ENCODE measurements at places on chromosomes 12 and 14. TPM values are rescaled to one million over a fixed set of nuclear protein-coding genes. Genes with fewer than 3 reads are reported as not detected.

DNA sequence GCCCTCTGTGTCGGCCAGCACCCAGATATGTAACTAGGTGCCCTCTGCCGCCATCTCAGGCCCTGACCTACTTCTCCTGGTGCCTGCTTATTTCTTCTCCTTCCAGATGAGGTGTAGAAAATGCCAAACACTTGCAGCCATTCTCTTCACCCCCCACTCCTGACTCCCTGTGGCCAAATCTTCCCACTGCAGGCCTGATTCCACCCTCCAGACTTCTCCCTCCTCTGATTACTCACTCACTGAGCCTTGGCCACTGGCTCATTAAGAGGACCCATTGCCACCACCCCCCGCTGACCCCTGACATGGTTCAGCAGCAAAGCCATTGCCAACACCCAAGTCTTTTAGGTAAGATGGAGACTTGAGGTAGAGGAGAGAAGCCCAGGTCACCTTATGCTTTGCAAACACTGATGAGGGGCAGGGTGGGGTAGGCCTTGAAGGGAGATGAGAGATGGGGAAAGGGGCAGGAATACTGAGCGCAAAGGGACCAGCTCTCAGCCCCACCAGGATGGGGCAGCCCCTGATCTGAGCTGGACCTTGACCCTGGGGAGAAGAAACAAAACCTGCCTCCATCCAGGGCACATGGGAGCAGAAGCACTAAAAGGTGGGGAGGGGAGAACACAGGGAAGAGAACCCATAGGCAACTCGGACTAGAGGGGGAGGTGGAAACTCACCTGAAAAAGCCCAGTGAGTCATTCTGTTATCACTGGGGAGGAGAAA lies 25.1 kb upstream of the ANO2 start:
- no peak for DNase-seq

- no peak for DNase-seq
Measured at GRCh38 chr12:21129351-21129750, 1.6 kb upstream of the SLCO1B1 start.

- no peak for DNase-seq
Measured at GRCh38 chr12:1888923-1889322, 29.5 kb downstream of the CACNA2D4 start.

Gene ATP23
- total RNA-seq = 16.8 TPM

Gene TAS2R13
- 1.0 TPM for total RNA-seq

DNA sequence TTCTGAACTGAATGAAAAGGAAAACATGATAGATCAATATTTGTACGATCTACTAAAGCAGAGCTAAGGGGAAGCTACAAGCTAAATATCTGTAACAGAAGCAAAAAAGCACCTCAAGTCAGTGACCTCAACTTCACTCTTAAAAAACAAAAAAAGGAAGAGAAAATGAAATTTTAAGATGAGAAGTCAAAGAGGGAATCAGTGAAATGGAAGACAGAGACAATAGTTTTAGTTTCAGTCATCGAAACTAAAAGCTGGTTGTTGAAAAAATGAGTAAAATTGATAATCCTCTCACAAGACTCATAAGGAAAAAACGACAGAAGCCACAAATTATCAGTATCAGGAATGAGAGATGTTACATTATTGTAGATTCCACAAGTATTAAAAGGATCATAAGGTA lies 11.9 kb upstream of the SLC2A13 start:
- DNase-seq = no peak

DNA sequence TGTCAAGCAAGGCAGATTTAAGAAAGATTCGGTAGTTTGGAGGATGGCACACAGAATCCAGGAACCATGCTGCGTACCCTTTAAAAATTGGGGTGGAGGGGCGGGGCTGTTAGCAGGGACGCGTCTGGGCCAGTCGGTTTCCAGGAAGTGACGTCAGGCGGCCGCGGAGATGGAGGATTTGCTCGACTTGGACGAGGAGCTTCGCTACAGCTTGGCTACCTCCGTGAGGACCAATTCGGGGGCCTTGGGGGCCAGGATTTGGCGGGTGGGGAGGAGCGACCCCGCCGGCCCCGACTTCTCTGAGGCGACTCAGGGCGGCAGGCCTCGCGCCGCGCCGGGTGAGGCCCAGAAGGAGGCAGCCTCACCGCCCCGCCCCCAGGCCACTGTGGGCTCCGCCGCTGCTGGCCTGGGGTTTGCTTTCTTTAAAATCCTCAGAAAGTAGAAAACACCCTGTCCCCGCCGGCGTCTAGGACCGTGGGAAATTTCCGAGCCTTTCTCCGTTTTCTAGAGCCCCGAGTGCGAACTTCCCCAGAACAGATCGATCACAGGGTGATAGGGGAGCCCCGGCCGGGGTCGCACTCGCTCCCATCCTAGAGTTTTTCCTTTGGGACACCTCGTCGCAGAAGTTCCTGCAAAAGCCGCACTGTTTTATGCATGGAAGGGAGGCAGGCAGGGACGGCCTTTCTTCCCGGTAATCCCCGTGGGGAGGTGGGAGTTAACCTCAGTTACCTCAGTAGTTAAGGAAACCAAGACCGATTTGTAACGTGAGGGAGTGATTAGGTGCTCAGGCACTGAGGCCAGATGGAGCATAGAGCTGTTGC lies at the start of gene IFT43:
TSS of gene IFT43 (plus strand) at position 146 of the 821 bp plus-strand sequence. CDS start at position 170, 24 bp downstream.
- peak; percentile 89 for DNase-seq

Gene MAP1LC3B2
- total RNA-seq = 0.89 TPM

Gene PRPH
- not detected for total RNA-seq

Gene KCNC2
- total RNA-seq = not detected

- no peak for DNase-seq
Measured at GRCh38 chr12:104653730-104654664, 197.2 kb downstream of the CHST11 start.

- no peak for DNase-seq
Measured at GRCh38 chr14:23444314-23444713, 8.9 kb upstream of the MYH7 start.

DNA sequence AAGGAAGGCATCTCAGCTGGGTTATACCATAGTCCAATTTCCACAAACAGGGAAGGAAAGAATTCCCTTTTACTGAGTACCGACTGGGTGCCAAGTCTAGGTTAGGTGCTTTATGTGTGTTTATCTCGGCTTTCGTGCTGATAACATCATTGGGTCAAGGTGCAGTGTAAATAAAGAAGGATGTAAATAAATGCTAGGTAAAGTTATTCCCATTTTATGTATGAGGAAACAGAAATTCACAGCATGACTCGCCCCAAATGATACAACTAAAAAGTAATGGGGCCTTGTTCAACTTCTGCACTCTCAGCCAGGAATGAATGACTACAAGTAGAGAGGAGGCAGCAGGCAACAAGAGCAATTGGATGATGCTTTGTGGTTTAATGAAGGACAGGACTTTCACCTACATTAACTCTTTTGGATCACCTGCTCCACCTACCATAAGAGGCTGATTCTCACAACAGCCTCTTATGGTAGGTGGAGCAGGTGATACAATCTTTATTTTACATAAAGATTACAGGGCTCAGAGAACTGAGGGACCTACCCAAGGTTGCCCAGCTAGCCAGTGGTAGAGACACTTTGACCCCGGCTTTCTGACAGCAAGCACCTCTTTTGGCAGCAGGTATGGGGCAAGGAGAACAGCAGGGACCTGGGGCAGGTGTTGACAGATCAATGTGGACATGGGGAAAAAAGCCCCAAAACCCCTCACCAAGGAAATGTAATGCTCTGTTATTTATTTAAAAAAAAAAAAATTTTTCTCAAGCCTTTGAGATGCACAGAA lies 213.4 kb upstream of the NUDT4 start:
- DNase-seq = no peak

DNA sequence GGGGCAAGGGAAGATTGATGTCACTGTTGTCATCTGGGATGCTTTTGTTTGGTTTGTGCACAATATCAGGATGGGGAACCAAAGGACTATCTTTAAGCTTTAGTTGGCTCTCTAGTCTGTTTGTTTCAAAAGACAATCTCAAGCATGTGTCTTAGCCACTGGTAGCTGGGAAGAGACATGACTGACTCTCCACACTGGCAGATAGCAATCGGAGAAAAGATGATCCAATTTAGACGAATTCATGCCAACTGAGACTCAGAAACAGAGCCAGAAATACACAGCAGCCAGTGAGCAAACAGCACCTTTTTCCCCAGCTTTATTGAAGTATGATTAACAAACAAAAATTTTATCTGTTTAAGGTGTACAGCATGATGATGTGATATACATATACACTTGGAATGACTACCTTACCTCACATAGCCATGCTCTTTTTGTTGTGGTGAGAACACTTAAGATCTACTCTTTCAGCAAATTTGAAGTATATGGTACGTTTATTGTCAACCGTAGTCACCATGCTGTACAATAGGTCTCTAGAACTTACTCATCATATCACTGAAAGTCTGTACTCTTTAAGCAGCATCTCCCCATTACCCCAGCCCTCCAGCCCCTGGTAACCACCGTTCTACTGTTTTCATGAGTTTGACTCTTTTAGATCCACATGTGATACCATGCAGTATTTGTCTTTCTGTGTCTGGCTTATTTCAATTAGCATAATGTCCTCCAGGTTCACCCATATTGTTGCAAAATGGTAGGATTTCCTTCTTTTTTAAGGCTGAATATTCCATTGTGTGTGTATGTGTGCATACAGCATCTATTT lies 50.6 kb downstream of the DUSP16 start:
- DNase-seq = no peak

Gene EPS8
- 3.4 TPM for total RNA-seq

Gene EEF1AKMT3
- 3.8 TPM for total RNA-seq

Gene FOXM1
- 86.9 TPM for total RNA-seq

DNA sequence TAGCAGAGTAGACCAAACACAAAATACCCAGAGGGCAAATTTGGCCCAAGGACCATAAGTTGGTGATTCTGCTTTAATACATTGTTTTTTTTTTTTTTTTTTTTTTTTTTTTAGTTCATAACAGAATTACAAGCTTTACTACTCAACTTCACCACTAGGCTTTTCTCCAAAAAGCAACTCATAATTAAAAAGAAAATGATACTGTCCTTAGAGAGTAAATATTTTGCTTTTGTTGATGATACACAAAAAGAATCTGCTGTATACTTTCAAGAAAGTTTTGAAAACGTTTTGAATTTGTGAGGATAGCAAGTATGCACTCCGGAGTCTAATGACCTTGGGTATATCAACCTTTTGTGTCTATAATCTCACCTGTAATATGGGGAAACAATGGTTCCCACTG lies 68.9 kb upstream of the LMO3 start:
- DNase-seq = no peak

GRCh38 chr12:58563621-58564020 lies 356.7 kb downstream of the LRIG3 start:
- no peak for DNase-seq

Gene NELL2
- total RNA-seq = 161 TPM

DNA sequence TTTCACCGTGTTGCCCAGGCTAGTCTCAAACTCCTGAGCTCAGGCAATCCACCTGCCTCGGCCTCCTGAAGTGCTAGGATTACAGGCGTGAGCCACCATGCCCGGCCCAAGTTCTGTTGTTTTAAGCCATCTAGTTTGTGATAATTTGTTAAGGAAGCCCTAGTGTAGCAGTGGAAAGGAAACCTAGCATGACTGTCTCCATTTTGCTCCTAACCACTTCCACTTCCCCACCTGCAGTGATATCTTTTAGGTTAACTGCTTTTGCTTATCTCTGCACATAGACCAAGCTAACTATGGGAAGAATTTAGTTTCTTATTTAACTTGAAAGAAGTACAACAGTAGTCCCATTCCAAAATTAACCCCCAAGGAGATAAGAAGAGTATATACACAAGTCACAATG lies 109.5 kb upstream of the NAP1L1 start:
- DNase-seq = no peak

DNA sequence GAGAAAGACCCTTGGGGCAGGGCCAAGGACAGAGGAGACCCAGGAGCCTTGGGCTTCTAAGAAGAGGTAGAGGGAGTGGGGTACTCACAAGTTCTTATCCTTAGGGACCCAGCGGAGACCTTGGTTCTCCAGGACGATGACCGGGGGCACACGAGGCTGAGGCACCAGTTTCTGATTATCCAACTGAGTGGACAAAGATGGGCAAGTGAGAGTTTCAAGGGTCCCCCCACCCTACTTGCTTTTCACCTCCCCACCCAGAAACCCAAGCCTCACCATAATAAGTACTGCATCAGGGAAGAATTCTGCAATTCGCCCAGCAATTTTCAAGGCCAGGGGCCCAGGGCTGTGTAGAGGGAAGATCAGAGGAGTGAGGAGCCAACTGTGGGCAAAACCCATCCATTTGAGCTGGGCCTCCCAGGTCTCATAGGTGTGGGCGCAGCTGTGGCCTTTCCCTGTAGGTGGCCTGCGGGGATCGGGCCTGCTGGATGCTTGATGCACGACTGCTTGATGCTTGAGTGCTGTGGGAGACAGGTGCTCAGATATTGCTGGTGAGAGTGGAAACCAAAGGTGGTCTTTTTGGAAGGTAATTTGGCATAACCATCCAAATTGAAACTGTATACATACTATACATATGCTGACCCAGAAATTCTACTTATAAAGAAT lies 2.0 kb downstream of the EMC9 start:
- no peak for DNase-seq

GRCh38 chr12:112862636-112863290 lies 44.0 kb upstream of the OAS1 start:
- DNase-seq = no peak

- DNase-seq = no peak
Measured at GRCh38 chr12:120698665-120699064, 11.6 kb upstream of the UNC119B start.

DNA sequence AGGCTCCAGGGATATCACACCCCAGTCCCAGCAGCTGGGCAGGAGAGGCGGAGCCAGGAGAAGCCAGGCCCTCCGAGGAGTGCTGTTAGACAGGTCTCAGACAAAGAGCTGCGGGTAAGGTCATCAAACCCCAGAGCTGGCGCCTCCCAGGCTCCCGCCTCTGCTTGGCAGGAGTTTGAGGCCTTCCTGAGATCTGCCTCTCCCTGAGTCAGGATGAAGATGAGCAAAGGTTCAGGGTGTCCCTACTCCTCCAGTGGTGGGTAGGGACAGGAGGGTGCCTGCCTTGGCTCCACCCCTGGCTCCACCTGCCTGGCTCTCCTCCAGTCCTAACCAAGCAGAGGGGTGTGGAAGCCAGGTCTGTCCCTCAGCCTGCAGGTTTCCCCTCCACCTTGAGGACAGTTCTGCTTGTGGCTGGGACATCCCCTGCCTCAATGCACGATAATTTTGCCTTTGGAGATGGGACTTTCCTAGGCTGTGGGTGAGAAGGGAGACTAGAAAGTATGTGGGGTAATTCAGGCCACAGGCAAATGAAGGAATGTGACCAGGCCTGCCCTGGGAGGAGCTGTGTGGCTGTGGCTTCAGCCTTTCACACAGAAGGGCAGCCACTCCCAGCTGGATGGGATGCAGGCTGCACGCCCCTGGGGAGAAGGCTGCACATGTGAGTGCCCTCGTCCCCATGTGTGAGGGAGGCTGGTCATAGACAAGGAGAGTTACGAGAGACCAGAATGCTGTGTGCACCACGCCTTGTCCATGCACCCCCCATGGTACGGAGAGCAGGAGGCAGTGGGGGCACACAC lies 2.2 kb downstream of the PLEKHG6 start:
- no peak for DNase-seq
